Natural killer cell treated with Interleukin-12 subunit alpha and Interleukin-12 subunit beta and Interleukin-15 and Interleukin-18, amount 100 ng/mL, for 72 hours (primary cell): ENCODE measurements at places on chromosomes 7 and 10. TPM values are rescaled to one million over a fixed set of nuclear protein-coding genes. Genes with fewer than 3 reads are reported as not detected.

The A1CF gene
- not detected for total RNA-seq

DNA sequence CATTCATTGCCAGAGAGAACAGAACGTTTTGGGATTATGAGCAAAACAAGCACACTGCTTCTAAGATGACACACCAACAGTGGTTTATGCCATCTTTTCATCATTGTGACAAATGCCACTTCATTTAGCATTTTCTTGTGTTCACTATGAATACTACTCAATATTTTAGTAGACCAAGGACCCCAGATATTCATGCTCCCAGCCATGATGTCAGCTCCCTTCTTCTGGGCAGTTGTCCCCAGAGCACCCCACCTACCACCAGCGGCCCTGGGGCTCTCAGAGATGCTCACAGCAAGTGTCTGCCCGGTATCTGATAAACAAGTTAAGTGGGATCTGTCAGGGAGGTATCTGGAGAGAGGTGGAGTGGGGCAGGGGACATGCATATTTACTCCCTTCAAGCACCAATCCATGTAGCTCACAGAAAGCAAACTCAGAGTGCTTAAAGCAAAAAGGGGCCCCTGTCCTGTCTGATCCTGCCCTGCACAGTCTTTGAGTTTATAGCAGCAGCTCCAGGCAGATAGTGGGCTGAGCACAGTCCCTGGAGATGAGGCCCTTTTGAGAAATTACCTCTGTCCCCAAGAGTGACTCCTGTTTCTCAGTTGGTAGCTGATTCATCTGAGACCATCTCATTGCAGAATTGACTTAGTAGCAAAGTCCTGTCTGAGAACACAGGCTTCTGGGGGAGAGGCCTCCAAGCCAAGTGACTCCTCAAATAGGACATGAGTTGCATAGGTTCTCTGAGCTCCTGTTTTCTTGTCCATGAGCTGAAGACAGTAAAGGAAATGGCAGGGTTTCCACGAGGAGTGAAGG, 281.8 kb upstream of the KLF6 start:
- no peak for DNase-seq

The OR2A5 gene
- total RNA-seq, result not detected

DNA sequence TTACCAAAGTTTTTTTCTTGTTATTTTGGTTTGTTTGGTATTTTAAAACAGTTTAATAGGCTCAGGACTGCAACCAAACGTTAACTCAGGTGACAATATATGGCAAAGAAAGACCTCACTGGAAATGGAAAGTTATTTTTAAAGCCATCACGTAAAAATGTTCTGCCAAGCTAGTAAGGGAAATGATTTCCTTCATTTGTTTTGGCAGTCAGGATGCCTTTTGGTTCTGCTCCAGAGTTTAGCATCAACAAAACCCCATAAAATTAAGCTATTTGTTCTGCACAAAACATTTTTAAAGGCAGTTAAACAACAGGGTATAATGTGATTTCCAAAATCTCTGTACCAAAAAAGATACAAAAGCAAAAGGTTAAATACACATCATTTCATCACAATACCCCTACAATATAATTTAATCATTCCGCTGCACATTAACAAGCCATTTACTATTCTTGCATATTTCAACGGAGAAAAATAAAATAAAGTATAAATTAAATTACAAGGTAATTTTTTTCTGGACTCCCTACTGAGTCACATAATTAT, 172.4 kb downstream of the SEMA3E start:
- no peak for DNase-seq

GRCh38 chr10:26835025-26835424, 25.7 kb downstream of the ABI1 start:
- DNase-seq, result no peak

GRCh38 chr10:12777840-12778585, 223.5 kb downstream of the CCDC3 start:
- DNase-seq, result no peak

The FANK1 gene
- total RNA-seq, result not detected

The ARHGAP19 gene
- total RNA-seq, result 38.2 TPM

The CUZD1 gene
- total RNA-seq, result 1.1 TPM

GRCh38 chr10:57579926-57580325, 687.8 kb downstream of the IPMK start:
- no peak for DNase-seq

DNA sequence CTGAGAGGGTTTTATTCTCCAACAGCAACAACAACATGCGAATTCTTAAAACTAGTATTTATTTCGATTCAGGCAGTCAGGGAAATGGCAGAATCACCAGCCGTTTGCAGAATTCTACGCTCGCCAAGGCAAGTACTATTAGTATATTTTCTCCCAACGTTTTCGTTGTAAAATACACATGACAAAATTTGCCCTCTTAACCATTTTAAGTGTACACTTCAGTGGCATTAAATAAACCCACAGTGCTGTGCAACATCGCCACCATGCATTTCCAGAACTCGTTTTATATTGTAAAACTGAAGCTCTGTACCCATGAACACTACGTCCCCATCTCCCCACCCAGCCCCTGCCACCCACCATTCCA, 10.8 kb downstream of the EN2 start:
- no peak for DNase-seq

GRCh38 chr7:30975256-30975899, 11.6 kb downstream of the GHRHR start:
- no peak for DNase-seq

DNA sequence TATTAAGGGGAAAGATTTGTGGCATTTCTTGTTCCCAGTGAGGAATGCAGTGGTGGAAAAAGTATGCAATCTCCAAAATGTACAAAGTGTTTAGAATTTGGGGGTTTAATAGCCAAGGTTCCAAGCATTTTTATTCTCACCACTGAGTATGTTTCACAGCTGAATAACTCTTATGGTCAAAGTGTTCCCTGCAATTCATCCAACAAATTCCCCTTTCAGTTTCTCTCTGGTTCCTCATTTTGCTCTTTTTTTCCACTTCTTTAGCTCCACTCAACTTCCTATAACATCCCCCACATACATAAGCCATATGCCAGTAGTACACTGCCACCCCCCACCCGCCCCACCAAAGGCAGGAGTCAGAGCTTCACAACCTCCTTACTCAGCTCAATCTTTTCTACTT, 4.6 kb downstream of the HECW1 start:
- DNase-seq, result no peak

The APBB1IP gene
- total RNA-seq, result 58.0 TPM

- DNase-seq, result no peak
Measured at GRCh38 chr7:128264477-128264876, 23.4 kb downstream of the LEP start.

DNA sequence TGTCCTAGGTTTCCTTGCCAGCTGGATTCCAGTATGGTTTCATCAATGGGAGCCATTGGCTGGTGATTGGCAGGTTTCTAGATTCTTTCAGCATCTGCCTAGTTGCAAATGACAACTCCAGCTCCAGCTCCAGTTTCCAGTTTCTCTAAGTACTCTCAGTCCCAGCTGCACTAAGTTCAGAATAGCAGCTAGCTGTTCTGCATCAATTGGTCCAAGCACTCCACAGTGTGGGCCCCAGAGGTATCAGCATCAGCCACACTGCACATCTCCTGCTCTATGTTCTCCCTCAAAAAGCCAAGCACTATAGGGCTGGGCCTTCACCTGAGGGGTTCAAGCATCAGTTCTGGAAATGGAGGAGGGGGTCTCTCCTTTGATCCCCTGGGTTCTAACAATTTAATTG, 143.4 kb downstream of the VPS50 start:
- no peak for DNase-seq

The VPS41 gene
- 79.7 TPM for total RNA-seq

DNA sequence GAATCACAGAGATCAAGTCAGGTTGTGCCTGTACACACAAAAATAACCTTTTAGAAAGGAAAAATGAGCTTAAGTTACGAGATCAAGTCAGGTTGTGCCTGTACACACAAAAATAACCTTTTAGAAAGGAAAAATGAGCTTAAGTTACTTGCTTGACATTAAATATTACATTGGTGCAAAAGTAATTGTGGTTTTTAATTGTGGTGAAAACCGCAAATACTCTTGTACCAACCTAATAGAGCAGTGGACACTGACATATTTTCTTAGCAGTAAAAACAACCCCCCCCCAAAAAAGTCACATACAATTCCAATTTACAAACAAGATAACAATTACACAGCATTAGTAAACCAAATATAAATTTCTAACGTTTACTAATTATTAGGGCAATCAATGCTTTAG, 595.6 kb downstream of the GRM8 start:
- DNase-seq, result no peak

The ZC3HAV1L gene
- 3.7 TPM for total RNA-seq

DNA sequence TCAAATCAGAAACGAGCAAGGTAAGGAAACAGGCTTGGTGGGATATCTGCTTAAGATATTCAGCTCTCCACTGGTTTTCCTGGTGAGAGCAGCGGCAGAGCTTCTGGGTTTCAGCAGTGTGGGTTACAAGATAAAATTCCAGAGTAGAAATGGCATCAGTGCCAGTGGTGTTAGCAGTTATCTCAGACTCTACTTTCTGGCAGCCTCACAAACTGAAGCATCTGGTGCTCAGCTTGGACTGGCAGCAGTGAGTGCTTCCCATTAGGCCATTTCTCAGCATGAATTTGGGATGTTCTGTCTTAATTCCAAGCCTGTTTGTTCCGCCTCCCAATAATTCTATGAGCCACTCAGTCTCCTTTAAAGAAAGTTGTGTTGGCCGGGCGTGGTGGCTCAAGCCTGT, 6.9 kb upstream of the GSTO2 start:
- DNase-seq, result no peak

DNA sequence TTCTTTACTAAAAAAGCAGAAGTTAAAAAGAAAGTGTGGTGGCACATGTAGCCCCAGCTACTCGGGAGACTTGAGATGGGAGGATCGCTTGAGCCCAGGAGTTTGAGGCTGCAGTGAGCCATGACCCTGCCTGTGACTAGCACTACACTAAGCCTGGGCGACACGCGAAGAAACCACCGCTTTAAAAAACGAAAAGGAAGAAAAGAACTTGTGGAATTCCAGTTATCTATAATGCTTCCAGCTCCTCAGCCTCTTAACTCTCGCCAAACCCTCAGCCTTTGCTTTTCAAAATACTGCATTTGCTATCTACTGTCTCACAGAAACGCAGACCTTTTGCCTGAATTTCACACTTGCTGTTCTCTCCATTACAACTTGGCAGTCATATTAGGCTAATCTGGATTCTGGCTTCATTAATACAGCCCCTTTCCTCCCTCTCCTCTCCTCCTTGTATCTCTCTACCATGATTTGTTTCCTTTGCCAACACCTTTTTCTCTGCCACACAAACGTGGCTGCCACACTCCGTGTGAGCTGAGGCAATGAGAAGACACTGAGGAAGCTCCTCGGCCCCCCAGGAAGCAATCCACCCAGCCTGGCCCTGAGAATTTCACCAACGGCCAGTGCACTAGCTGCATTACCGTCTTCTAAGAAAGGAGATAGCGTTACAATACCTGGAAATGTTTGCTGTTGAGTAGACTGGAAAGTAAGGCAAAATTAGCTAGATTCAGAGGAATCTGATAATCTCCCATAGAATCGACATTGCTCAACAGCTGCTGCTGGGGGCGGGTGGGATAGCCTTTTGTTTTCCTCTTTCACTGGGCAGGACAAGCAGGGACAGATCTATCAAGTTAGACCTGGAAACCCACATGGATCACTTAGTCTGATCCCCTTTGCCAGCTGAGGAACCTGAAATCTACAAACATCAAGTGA, 37.2 kb downstream of the CALML5 start:
- no peak for DNase-seq

DNA sequence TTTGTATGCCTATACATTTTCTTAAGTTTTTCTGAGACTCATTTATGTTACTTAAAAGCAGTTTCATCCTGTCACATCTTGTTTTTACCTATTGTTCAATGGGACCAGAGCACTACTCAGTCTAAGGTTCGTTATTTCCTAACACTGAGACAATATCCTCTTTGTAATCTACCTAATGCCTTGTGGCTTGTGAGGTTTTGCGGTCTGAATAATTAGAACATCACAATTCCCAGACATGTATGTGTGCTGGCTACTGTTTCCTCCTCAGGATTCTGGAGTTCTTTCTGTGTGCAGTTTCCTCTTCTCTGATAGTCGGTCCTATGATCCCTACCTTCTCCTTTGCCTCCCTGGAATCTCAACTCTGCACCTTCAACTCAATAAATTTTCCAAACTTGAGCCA, 620.2 kb downstream of the ANKRD7 start:
- no peak for DNase-seq

The FUOM gene
- 11.5 TPM for total RNA-seq

The GCK gene
- 0.24 TPM for total RNA-seq

- DNase-seq, result no peak
Measured at GRCh38 chr10:7941576-7941975, 112.9 kb upstream of the GATA3 start.

GRCh38 chr7:31549611-31550010, 35.7 kb downstream of the ITPRID1 start:
- DNase-seq, result no peak

DNA sequence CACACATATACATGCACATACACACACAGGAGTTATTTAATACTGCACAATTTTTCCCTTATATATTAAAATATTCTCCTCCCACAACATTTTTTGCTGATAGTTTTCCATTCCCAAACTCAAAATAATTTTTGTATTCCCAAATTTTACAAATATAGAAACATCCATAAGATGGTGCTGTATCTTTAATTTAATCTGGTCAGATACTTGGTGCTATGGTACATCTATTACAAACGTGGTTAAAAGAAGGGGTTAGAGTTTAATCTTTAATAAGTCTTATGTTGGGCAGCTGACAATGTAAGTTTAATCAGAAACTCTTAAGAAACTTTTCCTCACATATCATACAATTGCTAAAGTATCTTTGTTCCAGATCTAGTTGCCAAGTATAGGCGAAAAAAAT, 10.2 kb upstream of the CADPS2 start:
- no peak for DNase-seq

DNA sequence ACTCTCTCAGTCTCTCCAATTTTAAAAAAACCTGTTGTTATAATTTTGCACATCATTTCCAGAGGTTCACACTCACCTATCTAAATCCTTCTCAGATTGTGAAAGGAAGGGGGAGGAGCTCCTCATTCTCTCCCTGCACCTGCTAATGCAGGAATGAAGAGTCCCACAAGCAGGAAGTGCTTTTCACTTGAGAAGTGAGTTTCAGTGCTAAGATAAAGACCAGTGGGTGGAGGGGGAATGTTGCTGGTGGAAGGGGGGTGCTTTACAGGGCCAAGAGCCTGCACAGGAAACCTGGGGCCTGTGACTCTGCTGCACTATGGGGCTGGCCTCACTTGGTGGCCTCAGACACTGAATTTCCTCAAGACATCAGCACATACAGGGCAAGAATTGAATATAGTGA, 176.4 kb downstream of the PTPN20 start:
- DNase-seq, result no peak

The CCDC3 gene
- total RNA-seq, result 0.45 TPM

- DNase-seq, result no peak
Measured at GRCh38 chr10:436911-437665, 252.4 kb downstream of the DIP2C start.

- no peak for DNase-seq
Measured at GRCh38 chr10:4494551-4494950, 331.5 kb upstream of the AKR1E2 start.

The PTEN gene
- 75.3 TPM for total RNA-seq

The ZDHHC16 gene
- total RNA-seq, result 43.6 TPM

The SHH gene
- total RNA-seq, result not detected

- no peak for DNase-seq
Measured at GRCh38 chr7:136189506-136189998, 212.4 kb upstream of the MTPN start.

- DNase-seq, result no peak
Measured at GRCh38 chr10:130028465-130028819, 64.4 kb upstream of the EBF3 start.

- DNase-seq, result no peak
Measured at GRCh38 chr10:83432261-83433045, 706.9 kb upstream of the GHITM start.
